Activated CD4-positive, CD25-positive, alpha-beta regulatory T cell (primary cell): ENCODE measurements at places on chromosomes 11 and 22.

GRCh38 chr11:94558468-94558867, 8.7 kb upstream of the PIWIL4 start:
- no peak for DNase-seq

DNA sequence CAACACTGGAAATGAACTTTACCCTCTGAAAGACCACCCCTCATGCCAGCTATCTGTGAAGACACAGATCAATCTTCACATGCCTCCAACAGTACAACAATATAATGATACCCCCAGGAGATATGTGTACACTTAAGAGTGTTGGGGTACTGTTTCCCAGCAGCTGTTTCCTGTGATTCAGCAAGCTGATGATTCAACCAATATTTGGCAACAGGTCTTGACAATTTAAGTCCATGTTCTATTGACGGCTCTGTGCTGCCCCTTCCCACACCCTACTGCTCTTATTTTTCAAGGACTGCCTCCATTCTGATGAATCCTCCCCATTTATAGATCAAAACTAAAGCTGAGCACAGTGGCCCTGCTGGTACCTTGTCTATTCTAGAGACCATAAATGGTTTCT, 6.6 kb downstream of the SNX19 start:
- no peak for DNase-seq

- no peak for DNase-seq
These were observed 91.6 kb downstream of the CECR2 start for GRCh38 chr22:17460895-17461294.

DNA sequence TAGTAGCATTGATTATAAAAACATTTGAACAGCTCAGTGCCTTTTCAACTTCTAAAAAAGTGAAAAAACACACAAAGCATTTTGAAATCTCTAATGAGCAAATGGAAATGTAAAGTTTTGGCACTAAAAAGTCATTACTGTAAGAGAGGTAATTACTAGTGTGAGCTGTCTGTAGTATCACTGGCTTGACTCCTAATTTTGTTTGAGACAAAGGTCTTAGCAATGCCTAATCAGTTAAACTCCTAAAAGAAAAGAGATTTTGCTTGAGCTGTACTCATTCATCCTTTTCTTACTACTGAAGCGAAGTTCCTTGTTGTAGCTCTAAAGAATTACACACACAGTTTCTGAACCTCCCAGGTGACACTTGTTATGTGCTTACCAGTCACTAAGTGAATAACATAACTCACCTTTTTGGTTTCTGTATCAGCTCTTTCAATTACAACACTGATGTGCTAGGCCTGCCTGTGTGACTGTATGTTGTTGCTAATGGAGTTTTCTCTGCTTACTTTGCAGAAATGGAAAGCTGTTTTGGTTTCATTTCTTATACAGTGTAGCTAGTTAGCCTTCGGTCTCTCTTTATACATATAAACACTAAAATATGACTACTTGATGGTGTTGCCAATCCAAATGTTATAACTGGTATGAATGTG, 924.4 kb upstream of the TENM4 start:
- no peak for DNase-seq

- DNase-seq = no peak
These were observed 15.1 kb upstream of the LGR4 start for GRCh38 chr11:27487706-27488105.

DNA sequence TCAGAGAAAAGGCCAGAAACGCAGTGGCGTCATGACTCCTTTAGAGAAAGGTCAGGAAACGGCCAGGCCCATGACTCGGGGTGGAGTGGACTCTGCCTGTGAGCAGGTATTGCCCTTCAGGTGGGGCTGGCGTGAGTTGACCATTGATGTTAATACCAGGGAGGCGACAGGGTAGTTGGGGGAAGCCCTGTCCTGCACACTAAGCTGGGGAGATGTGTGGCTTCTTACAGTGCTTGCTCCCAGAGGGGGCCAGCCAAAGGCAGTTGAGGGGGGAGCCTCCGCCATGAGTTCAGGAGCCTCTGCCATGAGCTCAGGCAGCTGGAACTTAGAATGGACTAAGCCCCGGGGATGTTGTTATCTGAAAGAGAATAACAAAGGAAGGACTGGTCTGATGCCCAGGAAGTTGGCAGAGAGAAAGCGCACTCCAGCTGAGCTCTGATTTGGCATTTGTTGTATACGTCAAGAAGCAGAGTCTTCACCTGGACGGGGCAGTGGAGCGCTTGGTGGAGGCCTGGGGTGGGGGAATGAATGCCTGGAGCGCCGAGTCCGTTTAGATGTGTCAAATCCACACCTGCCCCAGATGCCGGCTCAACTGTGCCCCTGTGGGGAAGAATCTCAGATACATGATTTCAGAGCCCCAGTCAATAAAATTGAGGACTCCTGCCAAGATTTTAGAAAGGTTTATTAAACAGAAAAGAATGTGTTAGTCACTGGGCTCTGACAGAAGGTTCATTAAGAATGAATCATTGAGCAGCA, 222.5 kb downstream of the TBC1D22A start:
- no peak for DNase-seq

DNA sequence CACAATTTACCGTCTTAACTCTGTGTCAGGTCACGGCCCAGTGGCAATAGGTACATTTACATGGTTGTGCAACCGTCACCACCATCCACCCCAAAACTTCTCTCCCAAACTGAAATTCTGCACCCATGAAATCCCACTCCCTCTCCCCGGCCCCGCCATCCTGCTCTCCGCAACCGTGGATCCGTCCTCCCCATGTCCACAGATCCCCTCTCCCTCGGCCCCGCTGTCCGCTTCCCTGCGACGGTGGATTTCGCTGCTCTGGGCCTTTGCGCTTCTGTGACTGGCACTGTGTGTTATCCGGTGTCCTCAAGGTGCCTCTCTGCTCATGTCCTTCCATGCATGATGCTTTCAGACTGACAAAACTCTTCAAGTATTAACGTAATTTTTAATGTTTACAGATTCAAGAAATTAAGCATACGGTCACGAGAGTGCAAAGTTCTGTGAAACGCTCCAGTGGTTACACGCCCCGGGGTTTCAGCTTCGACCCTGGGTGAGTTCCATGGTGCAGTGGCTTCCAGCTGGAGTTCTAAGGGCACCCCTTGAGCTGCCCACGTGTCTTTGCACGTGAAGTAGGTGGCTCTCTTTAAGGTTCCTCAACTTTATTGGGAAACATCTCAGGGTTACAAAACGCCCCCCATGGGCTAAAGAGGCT, 76.4 kb downstream of the KCNQ1 start:
- no peak for DNase-seq

- no peak for DNase-seq
These were observed 139.5 kb upstream of the TBCEL start for GRCh38 chr11:120884154-120885020.

- DNase-seq = no peak
These were observed 34.0 kb downstream of the NXPE1 start for GRCh38 chr11:114525682-114526081.

- no peak for DNase-seq
These were observed 16.0 kb upstream of the TMPRSS13 start for GRCh38 chr11:117945047-117945810.

DNA sequence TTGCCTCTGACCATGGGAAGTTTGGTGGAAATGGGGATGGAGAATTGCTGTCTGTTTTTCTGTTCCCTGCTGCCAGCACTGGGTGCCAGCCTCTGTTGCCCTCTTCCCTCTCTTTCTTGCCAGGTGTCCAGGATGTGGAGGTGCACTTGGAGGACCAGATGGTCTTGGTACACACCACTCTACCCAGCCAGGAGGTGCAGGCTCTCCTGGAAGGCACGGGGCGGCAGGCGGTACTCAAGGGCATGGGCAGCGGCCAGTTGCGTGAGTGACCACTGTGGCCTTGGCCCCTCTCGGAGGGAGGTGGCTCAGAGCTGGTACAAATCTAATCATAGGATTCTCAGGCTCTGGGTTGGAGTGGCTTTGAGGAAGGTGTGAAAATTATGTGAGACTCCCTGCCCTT, 6.0 kb downstream of the CCS start:
- no peak for DNase-seq

GRCh38 chr11:116226731-116227130, 546.1 kb downstream of the BUD13 start:
- DNase-seq = no peak

GRCh38 chr11:115471367-115471766, 32.8 kb downstream of the CADM1 start:
- no peak for DNase-seq

- DNase-seq = no peak
These were observed 771.7 kb downstream of the NTM start for GRCh38 chr11:132142121-132142520.

- DNase-seq = no peak
These were observed 28.5 kb downstream of the CD44 start for GRCh38 chr11:35167426-35167954.

GRCh38 chr11:8822469-8822868, 88.5 kb upstream of the AKIP1 start:
- DNase-seq = no peak

DNA sequence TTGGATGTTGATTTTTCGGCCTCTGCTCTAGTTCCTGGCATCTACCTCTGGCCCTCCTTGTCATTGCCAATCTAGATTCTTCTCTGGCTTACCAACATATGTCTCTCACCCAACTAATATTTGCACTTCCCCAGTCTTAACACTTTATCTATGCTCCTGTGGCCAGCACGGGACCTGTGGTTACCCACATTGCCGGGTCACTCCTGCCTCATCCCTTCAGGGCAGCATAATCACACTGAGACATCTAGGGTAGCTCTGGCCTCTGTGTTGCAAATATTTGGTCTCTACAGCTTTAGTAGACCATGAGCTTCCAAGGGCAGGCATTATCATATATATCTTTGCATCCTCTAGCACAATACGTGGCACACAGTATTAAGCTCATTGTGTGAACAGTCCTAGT, 182.0 kb upstream of the ARHGAP20 start:
- no peak for DNase-seq

GRCh38 chr11:7849018-7849417, 52.3 kb upstream of the OR5P2 start:
- no peak for DNase-seq

- DNase-seq = no peak
These were observed 176.9 kb downstream of the NAV2 start for GRCh38 chr11:19889531-19889930.

DNA sequence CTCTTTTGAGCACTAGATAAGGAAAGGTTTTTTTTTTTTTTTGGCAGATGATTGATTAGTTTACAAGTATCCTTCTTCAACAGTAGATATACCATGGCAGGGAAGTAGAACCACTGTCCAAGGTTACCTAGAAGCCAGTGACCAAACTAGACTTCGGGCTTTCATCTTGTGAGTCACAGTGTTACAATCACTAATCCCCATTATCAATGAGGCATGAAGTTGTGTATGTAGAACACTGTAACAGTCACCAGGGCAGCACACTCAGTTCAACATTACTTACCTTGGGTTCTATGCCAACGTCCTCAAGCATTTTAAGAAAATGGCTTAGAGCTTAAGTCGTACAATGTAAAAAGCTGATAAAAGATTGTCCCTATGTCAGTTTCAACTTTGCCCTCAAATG, 430.9 kb downstream of the ETS1 start:
- DNase-seq = no peak

- DNase-seq = no peak
These were observed 7.7 kb downstream of the LHFPL7 start for GRCh38 chr22:24938741-24939341.

DNA sequence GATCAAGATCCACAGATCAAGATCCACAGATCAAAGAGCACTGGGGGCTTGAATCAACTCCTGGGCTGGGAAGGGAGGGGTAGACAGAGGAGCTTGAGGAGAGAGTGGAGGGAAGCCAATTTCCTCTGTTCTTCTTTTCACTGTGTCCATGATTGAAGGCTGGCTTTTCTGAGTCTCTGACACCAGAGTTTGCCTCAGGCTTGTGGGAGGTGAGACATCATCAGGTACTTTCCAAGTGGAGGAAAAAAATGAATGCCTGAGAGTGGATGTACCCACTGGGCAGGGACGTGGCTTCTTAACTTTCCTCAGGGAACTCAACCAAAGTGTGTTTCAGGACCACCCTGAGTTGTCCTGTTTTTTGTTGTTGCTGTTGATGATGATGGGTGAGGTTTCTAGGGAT, 11.0 kb upstream of the HEPHL1 start:
- no peak for DNase-seq

- DNase-seq = no peak
These were observed 8.7 kb downstream of the SELENOM start for GRCh38 chr22:31098632-31099110.

GRCh38 chr11:107408762-107409211, 48.8 kb downstream of the CWF19L2 start:
- DNase-seq = no peak

DNA sequence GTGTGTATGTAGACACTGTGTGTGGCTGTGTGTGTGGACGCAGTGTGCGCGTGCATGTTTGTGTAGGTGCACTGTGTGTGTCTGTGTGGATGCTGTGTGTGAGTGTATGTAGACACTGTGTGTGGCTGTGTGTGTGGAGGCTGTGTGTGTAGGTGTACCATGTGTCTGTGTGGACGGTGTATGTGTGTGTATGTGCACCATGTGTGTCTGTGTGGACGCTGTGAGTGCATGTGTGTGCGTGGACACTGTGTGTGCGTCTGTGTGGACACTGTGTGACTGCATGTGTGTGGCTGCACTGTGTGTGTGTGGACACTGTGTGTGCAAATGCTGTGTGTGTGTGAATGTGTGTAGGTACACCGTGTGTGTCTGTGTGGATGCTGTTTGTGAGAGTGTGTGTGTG, 10.3 kb downstream of the TRPM5 start:
- no peak for DNase-seq

- no peak for DNase-seq
These were observed 1514.4 kb downstream of the BRD1 start for GRCh38 chr22:48313175-48313830.

DNA sequence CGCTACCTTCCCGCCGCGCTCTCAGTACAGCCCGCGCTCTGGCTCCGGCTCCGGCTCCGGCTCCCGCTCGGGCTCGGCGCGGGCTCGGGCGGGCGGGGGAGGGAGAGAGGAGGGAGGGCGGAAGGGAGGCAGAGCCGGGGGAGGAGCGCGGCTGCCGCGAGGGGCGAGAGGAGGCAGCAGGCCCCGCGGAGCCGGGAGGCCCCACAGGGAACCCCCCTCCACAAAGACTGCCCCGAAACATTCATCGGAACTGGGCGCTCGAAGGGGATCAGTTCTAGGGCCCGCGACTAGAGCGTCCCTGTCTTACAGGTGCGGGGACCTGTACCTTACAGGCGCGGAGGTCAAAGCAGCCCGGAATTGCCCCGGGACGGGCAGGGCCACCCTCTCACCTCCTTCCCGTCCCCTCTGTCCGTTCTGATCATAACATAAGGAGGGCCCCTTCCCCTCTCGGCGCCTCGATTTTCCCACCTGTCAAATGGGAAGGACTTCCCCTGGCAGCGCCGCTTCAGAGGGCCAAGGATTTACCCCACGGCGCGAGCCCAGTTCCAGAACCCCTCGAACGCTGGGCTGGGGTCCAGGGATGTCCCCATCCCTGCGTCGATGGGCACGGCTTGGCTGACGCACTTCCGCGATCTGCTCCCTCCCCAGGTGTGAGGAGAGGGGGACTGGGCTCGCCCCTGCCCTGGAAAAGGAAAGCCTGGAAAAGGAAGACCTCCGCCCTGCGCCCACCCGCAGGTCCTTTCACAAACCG, at the start of gene SHISA8:
Gene SHISA8 (minus strand): TSS at position 40 of the 751 bp plus-strand sequence. CDS start 407 bp downstream, outside the sequence.
- peak; percentile 45 for DNase-seq

- no peak for DNase-seq
These were observed 78.1 kb downstream of the TP53I11 start for GRCh38 chr11:44872556-44872955.
